Neural progenitor cell (in vitro differentiated cells): ENCODE measurements at places on chromosomes 11 and 22.

DNA sequence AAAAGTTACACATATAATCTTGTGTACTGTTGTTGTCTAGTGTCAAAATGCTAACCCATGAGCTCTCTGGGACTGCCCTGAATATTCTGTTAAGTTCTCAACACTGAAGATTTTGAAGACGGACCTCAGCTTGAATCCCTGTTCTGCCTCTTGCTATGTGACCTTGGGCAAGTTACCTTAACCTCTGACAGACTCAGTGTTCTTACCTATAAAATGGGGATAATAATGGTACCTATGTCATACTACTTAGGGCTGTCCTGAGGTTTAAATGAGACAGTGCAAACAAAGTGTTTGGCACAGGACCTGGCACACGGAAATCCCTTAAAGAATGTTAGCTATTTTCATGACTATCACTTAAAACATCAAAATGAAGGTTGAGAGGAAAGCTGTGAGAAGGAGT, 11.3 kb downstream of the TMEM218 start:
- no peak for DNase-seq

DNA sequence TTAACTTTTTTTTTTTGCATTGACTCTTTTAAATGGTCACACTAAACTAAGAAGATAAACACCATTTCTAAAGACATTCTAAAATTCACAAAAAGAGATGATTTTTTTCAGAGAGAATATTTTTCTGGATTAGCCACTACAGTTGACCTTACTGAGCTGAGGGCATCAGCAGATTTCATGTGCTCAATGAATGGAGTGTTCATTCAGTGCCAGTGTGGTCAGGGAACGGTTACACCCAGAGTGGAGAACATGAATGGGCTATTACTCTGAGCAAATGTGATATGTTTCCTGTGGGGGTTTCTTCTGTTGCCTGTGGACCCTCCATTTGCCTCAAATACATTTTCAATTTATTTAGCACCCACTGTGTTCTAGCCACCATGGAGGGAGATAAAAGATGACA, 19.1 kb downstream of the PKNOX2 start:
- DNase-seq = no peak

DNA sequence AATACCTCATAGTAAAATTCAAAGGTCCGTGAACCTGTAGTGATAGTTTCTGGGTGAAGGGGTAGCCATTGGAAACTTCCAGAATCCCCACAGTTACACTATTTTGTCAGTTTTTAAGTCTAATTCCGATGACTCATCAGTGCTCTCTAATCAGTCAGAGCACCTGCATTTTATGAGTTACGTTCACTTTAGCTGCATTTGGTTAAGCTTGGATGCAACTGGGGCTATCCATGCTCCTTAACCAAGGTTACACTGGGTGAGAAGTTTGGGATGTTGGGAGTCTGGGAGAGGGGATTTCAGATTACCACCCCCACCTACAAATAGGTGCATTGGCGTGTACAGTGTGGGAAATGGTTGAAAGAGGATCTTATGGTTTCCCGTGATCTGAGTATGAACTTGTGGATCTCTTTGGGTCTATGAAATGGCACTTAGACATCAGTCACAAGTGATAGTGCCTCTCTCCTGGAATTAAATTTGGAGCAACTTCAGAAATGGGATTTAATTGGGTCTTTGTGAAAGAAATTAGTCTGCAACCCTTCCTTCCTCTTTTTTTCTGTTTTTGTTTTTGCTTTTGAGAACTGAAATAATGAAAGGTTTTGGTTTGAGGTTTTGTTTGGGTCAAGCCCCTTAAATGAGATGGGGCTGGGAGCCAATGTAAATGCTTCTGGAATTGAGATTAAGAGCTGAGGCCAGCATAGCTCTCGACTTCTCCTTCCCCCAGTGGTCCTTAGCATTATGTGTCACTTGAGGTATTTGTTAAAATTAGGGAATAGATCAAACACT, 31.5 kb downstream of the EHF start:
- DNase-seq = no peak

GRCh38 chr11:59810911-59811259, 307 bp upstream of the MRPL16 start:
- DNase-seq = no peak

DNA sequence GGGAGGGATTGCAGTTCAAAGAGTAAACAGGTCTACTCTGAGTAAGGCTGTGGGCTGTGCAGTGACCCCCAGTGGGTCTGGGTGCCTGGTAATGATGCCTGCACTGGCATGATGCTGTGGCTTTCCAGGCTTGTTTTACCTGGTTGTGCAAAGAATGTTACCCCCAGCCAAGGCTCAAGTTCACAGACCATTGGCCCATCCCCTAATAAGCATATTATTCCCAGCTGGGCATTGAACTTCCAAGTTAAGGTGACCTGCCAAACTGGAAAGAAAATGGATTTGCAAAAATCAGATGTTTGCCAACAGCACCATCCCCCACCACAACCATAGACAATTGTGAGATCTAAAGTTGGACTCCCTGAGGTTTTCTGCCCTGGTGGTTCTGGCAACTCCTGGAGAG, 7.9 kb upstream of the EHF start:
- DNase-seq = no peak

- no peak for DNase-seq
Measured at GRCh38 chr11:126459691-126460281, 104.3 kb downstream of the ST3GAL4 start.

DNA sequence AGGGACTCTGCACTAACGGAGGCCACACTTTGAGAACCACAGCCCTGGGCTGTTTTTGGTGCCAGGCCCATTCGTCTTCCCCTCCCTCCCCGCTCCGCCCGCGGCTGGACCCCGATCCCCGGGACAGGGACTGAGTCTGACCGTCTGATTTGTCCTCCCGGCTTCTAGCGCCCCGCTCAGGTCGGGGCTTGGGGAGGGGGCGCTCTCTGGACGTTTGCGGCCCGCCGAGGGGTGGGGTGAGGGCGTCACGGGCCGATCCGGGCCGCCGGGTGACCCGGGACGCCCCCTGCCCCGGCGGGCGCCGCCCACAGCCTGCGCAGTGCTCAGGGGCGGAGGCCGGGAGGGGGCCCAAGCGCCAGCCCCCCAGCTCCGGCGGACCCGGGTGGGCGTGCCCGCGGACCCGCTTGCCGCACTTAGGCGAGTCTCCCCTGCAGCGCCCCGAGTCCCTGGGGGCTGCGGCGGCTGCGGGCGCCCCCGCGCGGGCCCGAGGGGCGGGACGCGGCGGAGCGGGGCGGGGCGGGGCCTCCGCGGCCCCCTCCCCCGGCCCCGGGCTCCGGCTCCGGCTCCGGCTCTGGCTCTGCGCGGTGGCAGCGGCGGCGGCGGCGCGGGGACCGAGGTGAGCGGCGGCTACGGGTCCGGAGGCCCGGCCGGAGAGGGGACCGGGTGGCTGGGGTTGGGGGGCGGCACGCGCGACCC, 33.7 kb upstream of the PRR5 start:
- peak; percentile 86 for DNase-seq

GRCh38 chr11:78179459-78180071, 8.9 kb downstream of the KCTD21 start:
- no peak for DNase-seq

DNA sequence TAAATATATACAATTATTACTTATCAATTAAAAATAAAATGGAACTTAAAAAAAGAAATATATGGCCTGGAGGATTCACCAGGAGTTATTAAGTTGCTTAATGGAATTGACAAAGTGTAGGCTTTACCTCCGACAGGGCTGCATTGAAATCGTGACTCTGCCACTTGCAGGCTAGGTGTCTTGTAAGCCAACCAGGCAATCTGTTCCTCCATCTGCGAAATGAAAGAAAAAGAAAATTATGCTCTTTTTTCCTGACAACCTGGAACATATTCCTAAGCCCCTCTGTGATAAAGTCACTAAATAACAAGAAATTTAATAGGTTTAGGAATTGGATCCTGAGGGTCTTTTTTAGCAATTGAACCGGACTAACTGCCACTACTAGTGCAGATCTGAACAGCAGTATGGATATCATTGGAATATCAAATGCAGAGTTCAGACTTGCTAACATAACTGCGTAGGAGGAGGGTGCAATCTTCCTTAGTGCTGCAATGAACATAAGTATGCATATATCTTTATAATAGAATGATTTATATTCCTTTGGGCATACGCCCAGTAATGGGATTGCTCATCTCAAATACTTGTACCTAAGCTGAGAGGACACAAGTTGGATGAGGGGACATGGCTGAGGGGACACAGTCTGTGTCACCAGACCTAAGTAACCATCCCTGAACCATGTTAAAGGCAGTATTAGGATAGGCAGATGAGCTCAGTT, 42.5 kb upstream of the CEP126 start:
- no peak for DNase-seq

GRCh38 chr11:86978247-86978646, 23.1 kb upstream of the FZD4 start:
- no peak for DNase-seq

DNA sequence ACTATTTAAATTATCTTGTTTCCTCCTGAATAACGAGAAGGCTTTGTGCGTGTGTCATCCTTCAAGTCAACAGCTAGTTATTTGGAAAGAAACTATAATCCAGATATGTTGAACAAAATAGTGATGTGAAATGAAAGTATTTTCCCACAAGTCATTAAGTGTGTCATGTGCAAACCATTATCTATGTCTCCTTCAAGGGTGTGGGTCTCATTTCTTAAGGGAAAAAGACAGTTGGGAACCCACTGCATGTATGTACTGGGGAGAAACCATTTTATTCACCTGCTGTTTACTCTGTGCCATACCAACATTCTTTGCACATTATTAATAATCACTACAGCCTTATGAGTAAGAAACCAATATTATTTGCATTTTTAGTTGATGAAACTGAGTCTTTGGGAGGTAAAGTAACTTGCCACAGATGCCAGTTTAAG, 145.3 kb upstream of the CTSC start:
- DNase-seq = no peak

DNA sequence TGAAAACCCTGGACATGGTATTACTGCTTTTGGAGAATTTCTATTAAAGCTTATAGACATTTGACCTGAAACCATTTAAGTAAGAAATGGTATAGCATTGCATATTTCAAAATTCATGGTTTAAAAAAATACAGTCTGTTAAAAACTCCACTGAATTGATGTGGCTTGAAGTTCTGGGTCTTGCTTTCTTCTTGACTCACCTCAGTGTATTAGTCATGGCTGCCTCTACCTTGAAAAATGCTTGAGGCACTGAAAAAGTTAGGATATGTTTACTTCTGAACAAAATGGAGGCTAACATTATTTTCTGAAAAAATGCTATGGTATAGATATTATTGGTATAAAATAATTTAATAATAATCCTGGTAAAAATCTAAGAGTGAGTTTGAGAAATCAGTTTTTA, 349.2 kb downstream of the AASDHPPT start:
- no peak for DNase-seq

- no peak for DNase-seq
Measured at GRCh38 chr22:27108425-27109114, 451.2 kb downstream of the MIAT start.

DNA sequence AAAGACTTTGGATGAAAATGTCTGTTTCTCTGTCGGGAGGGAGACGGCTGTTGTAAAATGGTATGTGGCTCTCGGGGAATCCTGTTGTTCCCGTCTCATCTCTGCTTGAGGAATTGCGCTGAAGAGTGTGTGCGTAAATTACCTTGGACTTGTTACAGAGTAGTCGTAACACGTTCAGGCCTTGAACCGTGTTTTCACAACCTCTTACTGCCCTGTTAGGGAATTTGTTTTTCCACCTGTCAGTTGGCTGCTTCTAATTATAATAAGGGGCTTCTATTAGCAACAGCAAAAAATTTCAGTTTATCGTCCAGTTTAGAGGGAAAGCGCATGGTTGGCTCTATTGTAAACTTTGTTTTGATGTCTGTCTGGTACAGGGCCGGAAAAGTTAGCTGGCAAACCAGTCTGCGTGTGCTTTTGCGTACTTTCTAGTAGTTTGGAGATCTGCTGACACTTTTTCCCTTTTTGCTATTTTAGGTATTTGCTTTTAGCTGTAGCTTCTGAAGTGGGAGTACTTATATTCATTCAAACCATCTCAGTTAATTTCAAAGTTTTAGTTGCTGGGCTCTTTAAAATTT, 1.5 kb downstream of the HIPK3 start:
- DNase-seq = no peak

- DNase-seq = peak; percentile 7
Measured at GRCh38 chr11:57874981-57875380, 113.4 kb downstream of the CTNND1 start.

GRCh38 chr22:23696326-23696851, 5.6 kb downstream of the RGL4 start:
- no peak for DNase-seq

DNA sequence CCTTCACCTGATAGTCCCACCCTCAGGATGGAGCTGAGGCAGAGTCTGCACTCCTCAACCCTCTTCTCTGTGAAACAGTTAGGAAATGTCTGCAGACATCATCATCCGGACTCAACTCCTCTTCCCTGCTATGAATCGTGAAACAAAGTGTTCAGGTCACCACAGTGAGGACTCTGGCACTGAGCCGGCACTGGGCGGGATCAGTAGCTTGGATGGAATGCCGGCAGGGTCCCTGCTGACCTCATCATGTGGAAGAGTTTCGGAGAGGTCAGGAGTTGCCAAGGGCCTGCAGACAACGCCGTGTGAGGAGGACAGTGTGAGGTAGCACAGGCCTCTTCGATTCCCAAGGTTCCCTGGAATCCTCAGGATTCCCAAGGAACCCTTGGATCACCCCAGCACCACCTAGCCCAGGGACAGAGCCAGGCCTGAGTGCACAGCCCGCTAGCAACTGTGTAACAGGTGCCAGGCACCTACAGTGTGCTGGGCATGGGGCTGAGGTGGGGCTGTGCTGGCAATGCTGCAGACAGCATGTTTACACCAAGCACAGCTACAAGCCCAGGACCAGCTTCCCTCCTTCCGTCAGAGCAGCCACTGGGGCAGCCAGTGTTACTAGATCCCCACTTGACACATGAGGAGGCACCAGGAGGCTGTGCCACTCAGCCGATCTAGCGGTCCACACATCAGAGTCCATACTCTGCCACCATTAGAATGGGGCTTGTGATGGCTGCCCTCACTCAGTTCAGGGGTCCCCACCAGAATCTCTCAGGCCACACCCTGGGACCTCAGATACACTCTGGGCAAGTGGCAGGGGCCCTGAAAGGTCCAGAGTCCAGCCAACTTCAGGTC, 693 bp upstream of the LINC01488 start:
- no peak for DNase-seq

DNA sequence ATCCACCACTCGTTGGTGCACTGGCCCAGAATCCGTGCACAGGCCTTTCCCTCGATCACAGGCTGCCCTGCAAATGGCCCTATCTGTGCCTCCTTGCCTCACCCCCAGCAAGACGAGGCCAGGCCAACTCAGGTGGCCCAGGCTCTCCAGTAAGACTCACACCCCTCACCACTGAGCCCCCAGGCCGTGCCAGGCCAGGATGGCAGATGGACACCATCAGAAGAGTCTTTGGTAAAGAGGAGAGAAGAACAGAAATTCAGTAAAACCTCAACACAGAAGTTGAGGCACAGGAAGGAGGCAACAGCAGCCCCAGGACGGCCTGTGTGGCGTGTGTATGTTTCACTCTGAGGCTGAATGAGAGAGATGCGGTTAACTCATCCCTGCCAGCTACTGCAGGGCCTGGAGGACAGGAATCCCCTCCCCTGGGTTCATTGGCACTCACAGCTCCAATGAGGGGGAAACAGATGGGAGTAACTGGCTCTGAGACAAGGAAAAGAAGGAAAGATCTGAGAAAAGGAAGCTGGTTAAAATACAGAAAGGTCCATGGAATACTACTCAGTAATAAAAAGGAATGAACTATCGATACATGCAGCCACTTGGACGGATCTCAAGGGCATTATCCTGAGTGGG, 54.1 kb upstream of the WNT11 start:
- DNase-seq = no peak

- DNase-seq = no peak
Measured at GRCh38 chr11:30433831-30434230, 110.9 kb downstream of the ARL14EP start.

- DNase-seq = no peak
Measured at GRCh38 chr11:43987384-43988039, 45.1 kb downstream of the C11orf96 start.

- DNase-seq = peak; percentile 59
Measured at GRCh38 chr11:57515332-57516060, at the start of gene SLC43A1. TSS of gene SLC43A1 (minus strand) at chr11:57515702. CDS start at chr11:57514111, 1,591 bp downstream.
